Fibroblast of skin of back (primary cell): ENCODE measurements at places on chromosomes 4 and X.

DNA sequence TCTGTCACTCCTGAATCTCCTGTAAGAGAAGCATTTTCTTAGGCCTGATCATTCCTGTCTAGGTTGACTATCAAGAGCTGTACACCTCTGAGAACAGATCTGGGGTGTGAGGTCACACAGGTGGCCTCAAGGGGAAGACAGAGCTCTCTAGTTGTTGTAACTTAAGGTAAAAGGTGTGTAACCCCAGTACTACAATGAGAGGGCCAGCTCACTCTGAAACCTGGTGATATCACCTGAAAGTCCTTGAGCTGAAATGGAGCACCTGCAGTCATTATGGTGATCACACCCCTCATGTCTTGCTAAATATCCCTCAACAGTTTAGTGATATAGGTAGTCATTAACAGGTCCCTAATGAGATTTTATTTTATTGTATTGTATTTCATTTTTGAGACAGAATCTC, 8.8 kb upstream of the FAM9C start:
- DNase-seq: no peak

DNA sequence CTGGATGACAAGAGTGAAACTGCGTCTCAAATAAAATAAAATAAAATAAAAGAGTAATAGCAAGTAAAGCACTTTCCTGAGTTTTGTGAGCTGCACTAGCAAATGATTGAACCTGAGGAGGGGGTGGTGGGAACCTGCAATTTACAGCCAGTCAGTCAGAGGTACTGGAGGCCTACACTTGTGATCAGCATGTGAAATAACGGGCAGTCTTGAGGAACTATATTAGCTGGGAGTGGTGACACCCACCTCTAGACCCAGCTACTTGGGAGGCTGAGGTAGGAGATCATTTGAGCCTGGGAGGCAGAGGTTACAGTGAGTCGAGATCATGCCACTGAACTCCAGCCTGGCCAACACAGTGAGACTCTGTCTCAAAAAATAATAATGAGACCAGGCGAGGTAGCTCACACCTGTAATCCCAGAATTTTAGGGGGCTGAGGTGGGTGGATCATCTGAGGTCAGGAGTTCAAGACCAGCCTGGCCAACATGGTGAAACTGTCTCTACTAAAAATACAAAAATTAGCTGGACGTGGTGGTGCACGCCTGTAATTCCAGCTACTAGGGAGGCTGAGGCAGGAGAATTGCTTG, 537.1 kb upstream of the HTR2C start:
- no peak for DNase-seq

DNA sequence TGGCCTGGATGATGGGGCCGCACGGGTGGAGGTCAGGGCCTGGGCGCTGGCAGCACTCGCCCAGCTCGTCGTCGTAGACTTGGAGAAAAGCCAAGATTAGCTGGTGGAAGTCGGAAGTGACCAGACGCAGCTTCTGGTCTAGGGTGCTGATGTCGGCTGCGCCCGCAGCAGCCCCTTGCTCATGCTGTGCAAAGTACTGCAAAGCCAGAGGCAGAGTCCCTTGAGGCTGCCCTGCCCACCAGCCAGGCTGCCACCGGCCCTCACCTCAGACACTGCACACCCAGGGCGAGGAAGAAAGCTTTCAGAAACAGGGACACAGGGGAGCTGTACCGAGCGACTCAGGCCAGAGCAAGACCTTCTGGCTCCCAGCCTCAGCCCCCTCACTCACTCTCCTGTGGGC, 9.7 kb upstream of the TREX2 start:
- no peak for DNase-seq

DNA sequence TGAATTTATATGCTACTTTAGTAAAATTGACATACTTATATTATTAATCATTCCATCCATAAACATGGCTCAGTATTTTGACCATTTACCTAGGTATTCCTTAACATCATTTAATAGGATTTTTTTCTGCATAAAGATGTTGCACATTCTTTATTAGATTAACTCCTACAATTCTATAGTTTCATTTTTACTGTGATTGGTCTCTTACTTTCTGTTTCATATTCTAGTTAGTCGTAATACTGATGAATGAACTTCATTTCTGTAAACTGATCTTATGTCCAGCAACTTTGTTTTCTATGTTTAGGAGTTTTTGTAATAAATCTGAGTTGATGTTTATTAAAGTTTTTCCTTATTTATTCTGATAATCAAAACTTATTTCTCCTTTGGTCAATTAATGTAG, 278.2 kb upstream of the CXXC4 start:
- no peak for DNase-seq

- no peak for DNase-seq
Observed at GRCh38 chr4:5192678-5193077, 141.4 kb downstream of the STK32B start.

DNA sequence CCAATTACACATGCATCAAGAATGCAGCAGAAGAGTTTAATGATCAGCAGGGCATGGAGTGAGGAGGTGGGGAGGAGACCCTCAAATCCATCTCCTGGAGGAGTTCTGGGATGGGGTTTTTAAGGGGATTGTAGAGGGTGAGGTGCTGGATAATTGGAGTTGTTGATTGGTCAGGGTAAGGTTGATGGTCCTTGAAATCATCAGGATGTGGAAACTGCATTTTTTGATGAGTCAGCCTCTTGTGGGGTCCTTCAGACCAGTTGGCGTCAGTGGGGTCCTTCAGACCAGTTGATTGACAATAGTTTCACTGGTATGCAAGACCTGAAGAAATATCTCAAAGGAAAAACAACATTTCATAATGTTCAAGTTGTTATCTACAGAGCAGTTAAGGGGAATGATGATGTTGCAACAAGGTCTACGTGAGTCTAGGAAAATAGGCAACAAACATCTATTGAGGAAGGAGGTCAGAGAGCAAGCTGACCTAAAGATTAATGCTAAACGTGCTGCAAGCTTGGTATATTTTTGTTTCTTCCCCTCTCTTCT, 88.3 kb downstream of the NRK start:
- DNase-seq: no peak

DNA sequence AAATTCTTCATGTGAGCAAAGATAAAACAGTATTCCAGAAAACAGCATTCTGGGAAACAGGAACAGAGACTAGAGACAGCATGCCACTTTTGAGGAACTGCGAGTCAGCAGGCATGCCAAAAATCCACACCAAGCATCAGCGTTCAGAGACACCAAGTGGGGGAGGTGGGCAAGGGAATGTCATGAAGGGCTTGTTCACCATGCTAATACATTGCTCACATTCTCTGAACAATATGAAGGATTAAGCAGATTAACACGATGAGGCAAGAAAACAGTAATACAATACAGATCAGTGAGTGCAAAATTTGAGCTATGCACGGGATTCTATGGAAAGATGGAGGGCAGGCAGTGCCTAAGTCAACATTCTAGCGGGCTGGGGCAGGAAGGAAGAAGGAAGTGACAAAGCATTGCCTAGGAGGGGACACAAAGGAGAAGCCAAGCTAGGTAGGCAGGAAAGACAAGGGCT, 278.3 kb downstream of the FBXW7 start:
- DNase-seq: peak; percentile 86

- DNase-seq: no peak
Observed at GRCh38 chrX:63935835-63936234, 150.8 kb upstream of the ARHGEF9 start.

DNA sequence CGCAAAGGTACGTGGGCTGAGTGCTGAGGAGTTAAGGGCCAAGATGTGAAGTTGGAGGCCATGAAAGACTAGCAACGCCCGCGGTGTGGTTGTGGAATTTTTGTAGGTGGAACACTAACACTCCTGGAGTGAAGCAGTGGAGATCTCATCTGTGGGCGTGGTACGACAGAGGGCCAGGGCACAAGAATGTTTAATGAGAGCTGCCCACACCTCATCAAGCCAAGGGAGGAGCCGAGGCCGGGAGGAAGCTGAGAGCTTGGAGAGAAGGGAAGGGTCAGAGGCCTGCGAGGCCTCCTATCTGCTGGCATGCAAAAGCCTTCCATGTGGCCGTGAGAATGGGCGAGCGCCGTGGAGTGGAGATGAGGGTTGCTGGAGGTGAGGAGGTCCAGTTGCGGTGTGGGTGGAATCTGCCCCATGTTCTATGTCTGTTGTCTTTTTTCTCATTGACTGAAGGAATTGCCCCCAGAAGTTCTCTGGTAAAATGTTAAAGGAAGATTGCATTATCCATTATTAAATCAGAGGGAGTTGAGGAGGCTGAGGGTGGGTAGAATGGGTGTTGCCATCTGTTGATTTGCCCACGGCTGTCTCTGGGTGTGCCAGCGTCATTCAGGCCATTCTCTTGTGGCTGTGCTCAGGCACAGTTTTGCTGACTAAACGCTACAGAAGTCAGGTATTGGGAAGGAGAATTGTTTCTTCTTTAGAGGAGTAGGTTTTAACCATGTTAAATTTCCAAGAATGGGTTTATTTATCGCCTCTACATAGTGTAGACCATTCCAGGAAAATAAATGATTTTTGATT, 19.8 kb downstream of the SNX25 start:
- no peak for DNase-seq

DNA sequence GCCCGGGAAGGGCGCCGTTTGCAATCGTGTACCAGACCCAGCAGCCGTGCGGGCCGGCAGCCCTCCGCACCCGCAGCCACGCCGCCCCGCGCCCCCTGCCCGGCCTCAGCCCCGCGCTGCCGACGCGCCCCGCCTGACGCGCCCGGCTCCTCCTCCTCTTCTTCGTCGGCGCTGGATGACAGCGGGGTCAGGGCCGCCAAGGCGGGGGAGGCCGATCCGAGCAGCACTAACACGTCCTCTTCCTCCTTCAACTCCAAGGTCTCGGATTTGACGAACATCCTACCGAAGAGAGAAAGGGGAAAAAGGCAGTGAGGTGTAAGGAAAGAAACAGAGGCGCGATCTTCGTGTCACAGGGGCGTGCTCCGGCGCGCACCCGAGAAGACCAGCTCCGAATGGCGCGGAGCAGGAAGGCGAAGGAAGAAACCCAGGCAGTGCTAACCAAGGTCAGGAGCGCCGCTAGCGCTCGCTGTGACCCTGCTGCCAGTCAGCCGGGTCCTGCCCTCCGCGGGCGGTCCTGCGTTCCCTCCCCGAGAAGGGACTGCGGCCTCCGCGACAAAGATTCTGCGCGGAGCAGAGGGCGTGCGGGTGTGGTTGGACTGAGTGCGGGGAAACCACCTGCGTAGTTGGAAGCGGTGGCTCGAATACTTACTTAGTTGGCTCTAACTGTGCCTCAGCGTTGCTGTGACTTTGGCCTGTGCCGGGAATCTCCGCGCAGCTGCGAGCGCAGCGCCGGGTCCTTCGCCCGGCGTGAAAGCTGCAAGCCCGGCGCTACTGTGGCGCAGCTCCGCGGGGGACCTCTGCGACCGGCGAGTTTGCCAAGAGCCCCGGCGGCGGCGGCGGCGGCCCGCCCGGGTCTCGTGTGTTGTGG, 548 bp downstream of the NEUROG2 start:
- peak; percentile 34 for DNase-seq

- DNase-seq: peak; percentile 75
Observed at GRCh38 chr4:13544606-13545393, 492 bp upstream of the NKX3-2 start.

DNA sequence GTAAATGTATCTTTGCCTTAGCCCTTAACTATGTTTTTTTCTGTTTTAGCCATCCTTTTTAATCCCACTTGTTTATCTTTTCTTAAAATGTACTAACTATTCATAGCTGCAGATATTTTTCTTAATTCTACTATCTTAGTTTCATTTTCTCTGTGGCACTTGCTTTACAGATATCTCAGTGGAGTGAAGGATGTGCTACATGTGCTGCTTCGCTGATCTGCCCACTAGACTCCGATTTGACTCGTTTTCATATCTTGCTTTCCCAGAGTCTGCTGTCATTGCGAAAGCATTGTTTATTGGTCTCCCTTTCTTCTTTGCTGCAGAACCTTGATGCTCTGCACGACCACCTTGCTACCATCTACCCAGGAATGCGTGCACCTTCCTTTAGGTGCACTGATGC, 30.6 kb downstream of the GUCY1B1 start:
- DNase-seq: no peak

GRCh38 chr4:62274782-62275181, 1074.7 kb downstream of the ADGRL3 start:
- no peak for DNase-seq

- DNase-seq: peak; percentile 40
Observed at GRCh38 chr4:94621491-94622080, 136.2 kb upstream of the BMPR1B start.

DNA sequence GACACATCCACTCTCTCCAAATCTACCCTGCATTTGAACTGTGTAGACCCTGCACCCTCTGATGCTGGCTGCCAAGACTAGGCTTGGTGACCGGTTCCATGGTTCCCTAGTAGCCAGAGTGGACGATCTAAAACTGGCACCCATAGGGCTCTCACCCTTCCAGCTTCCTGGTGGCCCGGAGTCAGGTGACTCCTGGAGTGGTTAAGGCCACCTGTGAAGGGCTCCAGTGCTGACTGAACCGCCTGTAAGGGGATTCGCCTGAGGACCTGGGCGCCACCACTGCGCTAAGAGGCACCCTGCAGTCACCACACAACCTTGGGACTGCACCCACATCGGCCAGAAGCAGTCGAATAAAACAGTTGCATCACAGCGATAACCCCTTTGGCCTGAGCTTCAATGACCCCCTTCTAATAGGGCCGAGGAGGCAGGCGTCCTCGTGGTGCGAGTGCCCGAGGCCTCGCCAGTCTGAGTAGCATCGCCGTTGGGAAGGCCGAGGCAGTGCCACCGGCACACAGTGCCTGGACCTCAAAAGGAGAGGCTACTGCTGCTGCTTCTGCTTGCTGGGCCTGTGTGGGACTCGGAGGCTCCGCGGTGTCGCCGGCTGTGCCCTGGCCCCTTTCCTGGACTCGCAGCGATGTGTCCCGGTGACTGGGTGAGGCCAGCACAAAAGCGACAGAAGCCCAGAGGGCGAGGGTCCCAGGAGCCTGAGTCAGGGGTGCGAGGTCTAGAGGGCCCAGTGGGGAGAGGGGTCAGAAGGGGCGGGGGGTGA, 6.5 kb downstream of the HMX1 start:
- DNase-seq: no peak

DNA sequence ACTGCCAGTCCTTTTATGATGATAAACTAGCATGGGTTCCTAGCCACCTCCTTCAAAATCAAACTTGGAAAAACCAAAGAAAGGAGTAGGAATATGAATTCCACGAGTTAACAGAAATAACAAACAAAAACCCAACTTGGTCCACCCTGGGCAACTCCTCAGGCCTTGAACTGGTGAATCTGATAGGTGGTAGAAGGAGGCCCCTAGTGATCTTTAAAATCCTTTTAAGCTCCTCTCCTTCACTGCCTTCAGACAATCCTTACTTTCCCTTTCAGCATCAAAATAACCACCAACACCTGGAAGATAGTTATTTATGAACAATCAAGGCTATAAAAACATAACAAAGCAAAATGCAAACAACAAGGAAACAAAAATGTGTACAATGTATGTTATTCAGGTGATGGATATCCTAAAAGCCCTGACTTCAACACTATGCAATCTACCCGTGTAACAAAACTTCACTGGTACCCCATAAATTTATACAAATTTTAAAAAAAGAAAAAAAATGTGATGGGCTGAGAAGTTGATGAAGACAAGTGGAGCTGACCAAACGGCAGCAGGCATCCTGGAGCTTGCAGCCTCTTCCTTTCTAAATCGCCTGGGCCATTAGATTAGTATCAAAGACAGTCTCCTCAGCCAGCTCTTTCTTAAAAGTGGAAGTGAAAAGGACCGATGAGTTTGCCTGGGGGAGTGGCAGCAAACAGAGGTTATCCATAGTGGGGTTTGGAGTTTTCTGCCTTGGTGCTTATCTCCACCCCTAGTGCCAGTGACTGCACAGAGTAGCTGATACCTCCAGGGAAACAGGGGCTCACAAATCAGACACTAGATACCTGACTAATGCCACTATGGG, 179.6 kb downstream of the TMA16 start:
- DNase-seq: no peak
